ENCODE measurements at places on chromosomes 3 and 15.

DNA sequence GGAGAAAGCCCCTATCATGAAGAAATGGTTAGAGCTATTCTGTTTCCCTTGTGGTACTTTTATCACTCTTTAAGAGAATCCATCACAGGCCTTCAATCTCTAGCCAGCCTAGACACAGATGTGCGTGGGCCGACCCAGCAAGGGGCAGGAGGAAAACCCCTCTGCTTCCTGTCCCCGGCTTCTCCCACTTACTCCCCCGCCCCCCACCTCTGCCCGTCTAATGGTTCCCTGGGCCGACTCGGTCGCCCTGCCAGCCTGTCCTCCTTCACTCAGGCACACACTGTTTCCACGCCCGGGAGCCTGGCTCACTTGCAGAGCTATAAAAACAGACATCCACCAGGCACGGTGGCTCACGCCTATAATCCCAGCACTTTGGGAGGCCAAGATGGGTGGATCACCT lies 58.3 kb upstream of the TFRC start:
- no peak for DNase-seq

DNA sequence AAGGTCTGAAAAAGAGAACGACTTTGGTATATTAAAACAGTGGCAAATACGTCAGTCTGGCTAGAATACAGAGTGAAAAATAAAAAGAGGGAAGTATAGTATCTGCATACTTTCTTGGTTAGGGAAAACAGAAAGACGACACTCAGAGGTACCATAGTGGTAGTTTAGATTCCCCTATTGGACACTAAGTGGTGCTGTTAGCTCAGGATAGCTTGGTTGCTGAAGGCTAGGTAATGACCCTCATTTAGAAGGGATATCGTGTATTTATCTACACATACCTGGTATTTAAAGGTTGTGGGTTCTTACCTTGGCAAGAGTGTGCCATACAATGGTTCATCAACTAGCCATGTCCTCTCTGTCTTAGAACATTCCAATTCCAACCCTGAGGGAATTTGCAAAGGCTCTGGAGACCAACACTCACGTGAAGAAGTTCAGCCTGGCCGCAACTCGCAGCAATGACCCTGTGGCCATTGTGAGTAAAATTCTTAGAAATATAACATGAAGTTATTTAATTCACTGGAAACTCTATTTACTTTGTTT lies 31.0 kb downstream of the TMOD2 start:
- DNase-seq, result no peak

GRCh38 chr15:89119489-89120478 lies 31.5 kb downstream of the ABHD2 start:
- no peak for DNase-seq

GRCh38 chr3:156818890-156819289 lies 7.3 kb upstream of the LEKR1 start:
- no peak for DNase-seq

- DNase-seq, result no peak
Measured at GRCh38 chr3:9158865-9159630, 90.4 kb downstream of the SRGAP3 start.

DNA sequence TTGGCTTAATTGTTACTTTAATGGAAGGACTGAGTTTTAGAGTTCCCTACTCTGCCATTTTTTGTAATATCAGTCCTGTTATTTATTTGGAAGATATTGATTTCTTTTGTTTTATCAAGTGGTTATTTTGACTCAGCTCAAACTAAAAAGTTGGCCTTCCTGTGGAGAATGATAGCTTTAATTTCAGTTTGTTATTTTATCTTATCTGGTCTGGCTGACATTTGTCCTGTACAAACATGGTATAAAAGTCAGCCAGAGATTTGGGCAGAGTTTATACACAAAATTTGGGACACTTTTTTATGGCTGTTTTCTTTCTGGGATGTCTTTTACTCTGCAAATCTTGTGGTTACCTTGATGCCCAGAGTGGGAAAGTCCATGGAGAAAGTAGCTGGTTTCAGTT lies 41.4 kb upstream of the DNAJC19 start:
- no peak for DNase-seq

- DNase-seq, result no peak
Measured at GRCh38 chr3:79983118-79983517, 215.3 kb upstream of the ROBO1 start.

- DNase-seq, result no peak
Measured at GRCh38 chr3:178875836-178876235, 195.8 kb downstream of the ZMAT3 start.

DNA sequence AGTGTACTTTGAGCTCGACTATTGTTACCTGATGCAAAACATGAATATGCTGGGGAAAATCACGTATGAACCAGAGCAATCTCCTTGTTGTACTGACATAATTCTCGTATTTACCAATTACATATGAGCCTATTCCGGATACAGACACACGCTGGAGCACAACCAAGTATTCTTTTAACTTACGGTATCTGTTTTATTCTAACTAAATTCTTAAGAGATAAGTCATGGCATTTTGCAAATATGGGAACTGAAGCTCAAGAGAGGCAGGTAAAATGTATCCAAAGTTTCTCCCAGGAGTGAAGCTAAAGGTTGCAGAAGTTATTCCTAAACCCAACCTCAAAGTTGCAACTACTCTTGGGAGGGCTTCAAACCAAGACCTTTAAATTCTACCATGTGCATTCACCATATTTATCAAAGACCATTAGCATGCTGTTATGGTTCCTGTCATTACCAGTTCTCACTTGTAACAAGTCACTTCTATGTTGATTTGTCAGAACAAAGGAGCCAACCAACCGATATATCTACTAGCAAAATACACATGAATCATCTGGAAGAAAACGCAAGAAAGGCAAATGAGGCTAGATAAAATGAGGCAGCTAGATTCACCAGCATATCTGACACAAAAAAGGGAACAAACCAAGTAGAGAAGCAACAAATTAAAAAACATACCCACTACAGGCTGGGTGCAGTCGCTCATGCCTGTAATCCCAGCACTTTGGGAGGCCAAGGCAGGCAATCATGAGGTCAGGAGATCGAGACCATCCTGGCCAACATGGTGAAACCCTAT lies 17.8 kb downstream of the TBL1XR1 start:
- no peak for DNase-seq

DNA sequence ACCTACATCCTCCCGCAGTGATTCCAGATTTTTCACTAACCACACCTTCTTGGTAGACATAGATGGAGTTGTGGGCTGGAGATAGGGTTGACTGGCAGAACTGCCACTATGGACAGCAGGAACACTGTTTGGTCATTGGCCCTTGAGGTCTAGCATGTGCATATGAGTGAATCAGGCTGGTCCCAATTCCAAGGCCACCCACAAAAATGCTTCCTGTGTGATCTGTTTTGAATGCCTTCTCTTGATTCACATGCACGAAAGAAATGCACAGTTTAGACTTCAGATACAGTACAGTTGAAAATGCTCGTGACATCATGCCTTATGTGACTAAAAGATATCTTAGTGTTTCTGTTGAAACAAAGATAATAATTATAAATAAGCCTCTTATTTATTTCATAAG lies 285.8 kb upstream of the SEMA6D start:
- DNase-seq, result no peak

- no peak for DNase-seq
Measured at GRCh38 chr3:80213086-80213485, 445.3 kb upstream of the ROBO1 start.

DNA sequence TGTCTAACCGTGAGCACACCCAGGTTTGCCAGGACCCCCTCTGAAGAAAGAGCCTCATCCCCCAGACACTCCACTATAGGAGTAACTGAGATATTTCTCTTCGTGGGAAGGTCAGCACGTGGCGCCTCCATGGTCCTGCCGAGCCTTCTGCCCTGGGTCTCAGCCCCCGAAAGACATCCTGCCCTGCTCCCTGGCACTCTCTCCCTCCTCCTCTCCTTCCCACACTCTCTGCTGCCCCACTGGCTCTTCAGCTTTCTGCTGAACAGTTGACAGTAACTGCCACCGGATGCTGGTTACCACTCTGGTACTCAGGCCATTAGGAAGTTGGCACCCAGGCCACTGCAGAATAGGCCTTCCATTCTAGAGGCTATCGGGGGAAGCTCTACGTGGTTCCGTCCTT lies 185.2 kb downstream of the UACA start:
- no peak for DNase-seq
